ENCODE measurements at places on chromosomes 13 and 19.
A peak's percentile ranks its signal among the peaks of the same experiment; 100 is the strongest.

- DNase-seq, result no peak
Observed at GRCh38 chr13:26813980-26814348, 53.4 kb upstream of the GPR12 start.

DNA sequence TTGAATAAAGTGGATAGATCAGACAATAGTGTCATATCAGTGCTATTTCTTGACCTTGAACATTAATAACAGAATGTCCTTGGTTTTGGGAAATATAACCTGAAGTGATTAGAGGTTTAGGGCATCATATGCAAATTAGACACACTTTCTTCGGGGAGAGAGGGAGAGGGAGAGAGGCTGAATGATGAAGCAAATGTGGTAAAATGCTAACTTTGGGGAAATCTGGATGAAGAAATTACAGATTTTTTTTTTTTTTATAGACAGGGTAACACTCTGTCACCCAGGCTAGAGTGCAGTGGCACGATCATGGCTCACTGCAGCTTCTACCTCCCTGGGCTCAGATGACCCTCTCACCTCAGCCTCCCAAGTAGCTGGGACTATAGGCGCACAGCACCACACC is 3.9 kb upstream of the NCR1 start:
- DNase-seq, result no peak

DNA sequence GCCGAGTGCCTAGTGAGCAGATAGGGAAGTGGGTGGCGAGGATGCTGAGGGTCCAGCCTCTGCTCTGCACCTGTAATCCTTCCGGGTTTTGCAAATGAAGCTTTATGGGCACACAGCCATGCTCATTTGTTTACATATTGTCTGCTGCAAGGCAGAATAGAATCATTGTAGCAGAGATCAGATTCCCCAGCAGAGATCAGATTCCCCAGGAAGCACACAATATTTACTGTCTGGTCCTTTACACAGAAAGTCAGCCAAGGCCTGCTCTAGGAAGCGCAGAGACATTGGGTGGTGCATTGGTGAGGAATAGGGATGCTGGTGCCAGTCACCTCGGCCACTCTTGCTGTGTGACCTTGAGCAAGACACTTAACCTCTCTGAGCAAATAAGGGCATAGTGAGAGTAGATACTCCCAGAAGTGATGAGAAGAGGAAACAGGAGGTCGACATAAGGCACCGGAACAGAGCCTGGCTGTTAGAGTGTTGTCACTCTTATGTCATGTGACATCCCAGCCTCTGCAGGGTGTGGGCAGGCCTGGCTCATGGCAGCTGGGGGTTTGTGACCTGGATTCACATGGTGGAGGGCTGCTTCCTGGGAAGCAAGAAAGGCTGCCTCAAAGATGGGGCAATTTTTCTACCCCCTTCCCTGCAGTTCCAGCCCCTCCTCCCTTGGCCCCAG is 25.6 kb downstream of the CARM1 start:
- no peak for DNase-seq

GRCh38 chr19:49937750-49938381 is 8.6 kb upstream of the NUP62 start:
- peak; percentile 86 for DNase-seq

DNA sequence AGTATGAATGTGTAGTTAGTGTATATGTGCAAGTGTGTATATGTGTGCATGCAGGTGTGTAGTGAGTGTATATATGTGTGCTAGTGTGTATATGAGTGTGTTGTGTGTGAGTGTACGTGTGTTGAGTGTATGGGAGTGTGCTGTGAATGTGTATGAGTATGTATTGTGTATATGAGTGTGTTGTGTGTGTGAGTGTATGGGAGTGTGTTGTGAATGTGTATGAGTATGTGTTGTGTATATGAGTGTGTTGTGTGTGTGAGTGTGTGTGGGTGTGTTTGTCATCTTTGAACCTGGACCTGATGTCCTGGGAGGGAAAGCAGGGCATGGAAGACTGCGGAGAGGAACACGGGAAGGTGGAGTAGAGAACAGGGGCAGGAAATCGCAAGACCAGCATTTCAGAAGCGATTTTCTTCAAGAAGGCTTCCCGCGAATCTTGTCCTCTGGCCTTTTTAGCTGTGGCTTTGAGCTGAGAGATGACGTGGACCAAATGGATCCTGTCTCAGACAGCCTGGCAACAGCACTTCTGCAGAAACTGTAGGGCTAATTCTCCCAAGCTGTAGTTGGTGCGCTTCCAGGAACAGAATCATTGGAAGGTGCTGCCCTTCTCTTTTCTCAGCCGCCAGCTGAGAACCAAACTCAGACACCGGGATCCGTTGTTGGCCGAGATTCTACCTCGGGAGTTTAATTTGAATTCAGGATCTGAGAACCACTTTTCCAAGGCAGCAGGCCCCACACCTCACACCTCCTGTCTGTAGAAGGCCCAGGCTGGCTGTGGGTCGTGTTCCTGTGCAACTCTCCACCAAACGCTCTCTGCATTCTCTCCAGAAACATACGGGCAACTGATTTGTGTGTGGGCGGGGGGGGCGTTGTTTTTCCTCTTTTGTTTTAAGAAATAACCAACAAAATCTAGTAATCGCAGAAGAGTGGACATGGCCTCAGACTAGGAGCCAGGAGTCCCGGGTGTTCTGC is 94.7 kb upstream of the RAP2A start:
- no peak for DNase-seq

DNA sequence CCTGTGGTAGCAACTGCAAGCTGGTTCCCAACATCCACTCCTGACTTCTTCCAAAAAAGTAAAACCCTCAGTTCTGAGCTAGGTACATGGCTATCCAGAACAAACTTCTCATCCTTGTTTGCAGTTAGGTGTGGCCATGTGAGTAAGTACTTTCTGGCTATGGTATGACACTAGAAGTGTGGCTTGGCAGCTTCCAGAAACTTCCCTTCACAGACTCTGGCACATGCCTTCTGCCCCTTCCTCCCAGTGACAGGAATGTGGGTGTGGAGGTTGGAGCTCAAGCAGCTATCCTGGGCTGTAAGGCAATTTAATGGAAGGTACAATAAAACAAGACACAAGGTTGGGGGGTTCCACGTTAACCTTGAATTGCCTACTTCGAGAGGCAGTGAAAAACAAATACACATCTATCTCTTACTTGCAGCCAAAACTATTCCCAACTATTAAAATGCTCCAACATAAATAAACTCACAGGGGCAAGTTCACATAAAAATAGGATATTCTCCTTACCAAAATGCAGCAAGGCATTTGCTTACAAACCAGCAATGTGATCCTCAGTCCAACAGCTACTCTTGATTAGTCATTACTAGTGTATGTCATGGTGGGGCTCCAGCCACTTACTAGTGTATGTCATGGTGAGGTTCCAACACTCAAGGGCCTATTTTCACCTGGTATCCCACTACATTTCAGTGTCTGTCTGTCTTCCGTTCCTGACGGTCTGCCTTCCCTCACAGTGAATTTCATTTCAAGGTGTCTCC is 3.1 kb downstream of the SMG9 start:
- DNase-seq, result no peak

- no peak for DNase-seq
Observed at GRCh38 chr13:73849292-73849691, 284.9 kb downstream of the KLF12 start.

DNA sequence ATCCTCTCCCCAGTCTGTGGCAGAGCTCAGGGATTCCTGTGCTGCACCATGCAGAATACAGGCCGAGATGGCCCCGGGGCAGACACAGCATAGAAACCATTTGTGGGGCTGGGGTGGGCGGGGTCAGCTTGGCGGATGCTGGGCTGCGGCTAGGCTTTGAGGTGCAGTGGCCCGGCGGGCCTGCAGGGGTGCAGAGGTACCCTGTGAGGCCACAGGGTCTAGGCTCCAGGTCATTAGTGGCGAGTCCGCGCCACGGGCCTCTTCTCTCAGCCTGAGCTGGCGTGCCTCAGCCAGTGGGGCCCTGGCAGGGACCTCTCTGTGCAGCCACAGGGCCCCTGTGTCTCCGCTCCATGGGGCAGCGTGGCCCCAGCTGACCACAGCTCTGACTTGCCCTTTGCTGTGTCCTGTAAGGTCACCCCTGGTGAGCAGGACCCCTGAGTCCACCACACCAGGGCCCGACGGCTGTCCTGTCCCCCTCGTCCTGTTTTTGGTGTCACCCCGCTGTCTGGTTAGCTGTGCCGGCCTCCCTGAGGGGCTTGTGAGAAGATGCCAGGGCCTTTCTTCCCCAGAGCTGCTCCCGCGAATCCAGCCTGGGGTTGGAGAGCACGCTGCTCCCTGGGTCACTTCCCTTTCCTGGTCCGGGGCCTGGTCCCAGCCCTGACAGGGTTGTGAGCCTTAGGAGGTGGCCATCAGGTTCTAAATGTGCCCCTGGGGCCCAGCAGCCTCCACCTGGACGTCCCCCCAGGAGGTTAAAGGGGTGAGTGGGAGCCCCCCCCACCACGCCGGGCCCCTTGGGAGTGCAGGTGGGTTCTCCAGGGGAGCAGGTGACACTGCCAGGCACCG is 12.1 kb downstream of the KDM4B start:
- DNase-seq, result no peak

GRCh38 chr13:43905435-43906031 is 25.8 kb downstream of the LACC1 start:
- no peak for DNase-seq

- no peak for DNase-seq
Observed at GRCh38 chr13:50916701-50917184, 7.2 kb downstream of the RNASEH2B start.

DNA sequence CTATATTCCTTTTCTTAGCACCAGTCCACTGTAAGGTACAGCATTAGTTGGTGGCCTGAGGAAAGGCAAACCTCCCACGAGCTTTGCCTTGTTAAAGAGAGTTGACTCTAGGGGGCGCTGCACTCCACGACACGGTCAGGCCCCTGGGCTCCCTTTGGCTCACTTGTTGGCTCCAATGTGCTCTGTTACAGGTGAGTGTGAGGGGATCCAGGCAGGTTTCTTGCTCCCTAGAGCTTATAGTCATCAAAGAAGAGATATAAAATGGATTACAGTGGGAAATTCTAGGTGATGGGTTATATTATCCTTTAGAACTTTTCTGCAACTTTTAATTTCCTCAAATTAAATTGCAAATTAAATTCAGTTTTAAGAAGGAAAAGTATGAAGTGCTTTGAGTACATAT is 3.7 kb downstream of the WDR87 start:
- DNase-seq, result peak; percentile 57

DNA sequence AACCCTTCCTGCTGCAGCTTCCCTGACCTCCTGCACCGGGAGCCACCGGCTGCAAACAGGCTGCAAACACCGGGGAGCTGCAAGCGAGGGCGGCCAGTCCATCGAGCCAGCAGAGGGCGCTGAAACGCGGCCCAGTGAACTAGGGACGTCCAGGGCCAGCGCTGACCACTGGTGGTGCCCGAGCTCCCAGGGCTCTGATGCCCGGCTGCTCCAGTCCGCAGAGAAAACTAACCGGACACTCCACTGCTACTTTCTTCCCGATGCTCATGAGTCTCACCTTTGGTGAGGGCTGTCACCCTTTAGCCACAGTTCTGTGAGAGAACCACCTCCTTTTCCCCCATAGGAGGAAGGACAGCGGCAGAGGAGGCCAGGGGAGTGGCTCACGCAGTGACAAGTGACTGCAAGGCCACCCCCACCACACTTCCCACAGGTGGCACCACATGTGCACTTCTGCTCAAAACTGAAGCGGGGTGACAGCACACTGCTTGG is 82.8 kb upstream of the MTIF3 start:
- DNase-seq, result peak; percentile 67

DNA sequence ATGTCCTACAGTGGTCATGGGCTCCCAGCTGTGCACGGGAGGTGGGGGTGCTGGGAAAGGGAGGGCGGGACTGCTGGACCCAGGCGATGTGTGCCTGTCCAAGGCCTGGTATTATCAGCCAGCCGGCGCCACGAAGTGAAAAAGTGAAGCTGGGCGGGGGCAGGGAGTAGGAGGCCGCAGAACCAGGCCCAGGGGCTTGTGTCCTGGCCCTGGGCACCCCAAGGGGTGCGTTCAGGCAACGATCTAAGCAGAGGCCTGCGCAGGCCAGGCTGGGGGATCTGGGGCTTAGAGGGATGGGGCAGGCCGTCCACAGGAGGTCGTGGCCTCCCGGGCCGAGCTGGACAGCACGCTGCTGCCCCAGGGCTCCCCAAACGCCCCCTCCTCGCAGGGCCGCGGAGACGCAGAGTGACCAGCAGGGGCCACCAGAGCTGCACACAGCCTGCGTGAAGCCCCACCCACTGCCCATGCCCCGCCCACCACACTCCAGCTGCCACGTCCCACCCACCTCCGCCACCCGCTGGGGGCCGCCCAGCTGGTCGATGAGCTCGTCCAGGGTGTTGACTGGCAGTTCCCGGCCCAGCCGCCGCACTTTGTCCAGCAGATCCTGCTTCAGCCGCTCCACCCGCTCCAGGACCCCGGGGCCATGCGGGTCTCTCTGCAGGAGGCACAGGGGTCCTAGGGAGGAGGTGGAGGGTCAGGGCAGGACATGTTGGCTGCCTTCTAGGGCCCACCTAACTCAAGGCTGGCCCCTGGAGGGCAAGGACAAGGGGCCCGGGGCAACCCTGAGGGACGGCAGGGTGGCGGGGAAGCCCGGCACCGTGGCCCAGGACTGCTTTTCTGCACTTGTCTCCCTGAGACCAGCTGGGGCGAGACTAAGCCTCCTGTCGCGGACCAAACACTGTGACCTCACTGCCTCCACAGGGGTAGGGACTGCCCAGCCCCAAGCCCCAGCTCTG is 9.5 kb downstream of the GPX4 start:
- peak; percentile 86 for DNase-seq

DNA sequence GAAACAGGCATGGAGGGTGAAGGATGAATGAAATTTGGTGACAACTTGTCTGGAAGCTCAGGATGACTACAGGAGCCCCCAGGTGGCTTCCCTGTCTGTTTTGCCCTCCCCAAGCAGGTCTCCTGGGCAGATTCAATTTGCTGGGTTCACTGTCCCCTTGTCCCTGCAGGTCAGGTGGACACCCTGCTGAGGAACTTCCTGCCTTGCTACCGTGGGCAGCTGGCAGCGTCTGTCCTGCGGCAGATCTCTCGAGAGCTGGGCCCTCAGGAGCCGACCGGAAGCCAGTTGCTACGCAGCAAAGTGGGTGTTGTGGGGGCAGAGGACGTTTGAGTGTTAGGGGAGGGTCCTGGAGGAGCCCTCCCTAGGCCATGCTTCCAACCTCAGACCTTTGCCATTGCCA is 19.1 kb downstream of the PGLS start:
- DNase-seq, result no peak

GRCh38 chr13:23858546-23858945 is 30.7 kb downstream of the MIPEP start:
- DNase-seq, result no peak

- peak; percentile 84 for DNase-seq
Observed at GRCh38 chr19:4636151-4636717, 3.1 kb upstream of the TNFAIP8L1 start.
